ENCODE measurements at places on chromosomes 6 and 20. TPM values are rescaled to one million over a fixed set of nuclear protein-coding genes. Genes with fewer than 3 reads are reported as not detected.

DNA sequence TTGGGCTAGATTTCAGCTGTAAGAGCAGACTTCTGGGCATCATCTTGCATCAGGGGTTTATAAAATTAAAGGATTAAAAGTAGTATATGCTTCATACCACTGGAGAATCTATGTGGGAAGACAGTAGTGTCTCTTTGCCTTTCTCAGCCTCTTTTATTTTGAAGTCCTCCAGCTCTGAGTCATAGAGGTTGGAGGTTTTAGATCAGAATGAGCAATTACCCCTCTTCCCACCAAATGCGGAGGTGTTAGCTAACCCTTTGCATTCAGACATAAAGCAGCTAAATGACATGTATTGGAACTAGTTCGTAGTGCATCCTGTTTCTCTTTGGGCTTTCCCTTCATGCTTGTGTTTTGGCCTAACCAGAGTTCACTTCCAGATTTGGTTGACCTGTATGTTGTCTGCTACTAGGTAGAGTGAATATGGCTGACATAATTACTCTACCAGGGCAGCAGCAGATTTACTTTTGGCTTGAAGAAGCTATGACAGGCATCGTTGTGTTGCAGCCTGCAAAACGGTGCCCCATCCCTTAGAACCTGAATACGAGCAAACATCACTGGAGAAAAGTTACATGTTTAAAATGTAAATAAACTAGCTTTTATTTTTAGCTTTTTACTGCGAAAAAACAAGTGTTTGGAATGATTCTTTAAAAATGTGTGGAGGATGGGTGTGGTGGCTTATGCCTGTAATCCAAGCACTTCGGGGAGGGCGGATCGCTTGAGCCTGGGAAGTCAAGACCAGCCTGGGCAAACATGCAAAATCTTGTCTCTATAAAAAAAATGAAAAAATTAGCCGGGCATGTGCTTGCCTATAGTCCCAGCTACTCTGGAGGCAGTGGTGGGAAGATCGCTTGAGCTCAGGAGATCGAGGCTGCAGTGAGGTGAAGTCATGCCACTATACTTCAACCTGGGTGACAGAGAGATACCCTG lies 82.2 kb downstream of the MYO6 start:
- DNase-seq, result no peak

Gene FAXC
- 1.5 TPM for total RNA-seq

GRCh38 chr20:52994184-52994970 lies 22.2 kb downstream of the TSHZ2 start:
- DNase-seq, result no peak

DNA sequence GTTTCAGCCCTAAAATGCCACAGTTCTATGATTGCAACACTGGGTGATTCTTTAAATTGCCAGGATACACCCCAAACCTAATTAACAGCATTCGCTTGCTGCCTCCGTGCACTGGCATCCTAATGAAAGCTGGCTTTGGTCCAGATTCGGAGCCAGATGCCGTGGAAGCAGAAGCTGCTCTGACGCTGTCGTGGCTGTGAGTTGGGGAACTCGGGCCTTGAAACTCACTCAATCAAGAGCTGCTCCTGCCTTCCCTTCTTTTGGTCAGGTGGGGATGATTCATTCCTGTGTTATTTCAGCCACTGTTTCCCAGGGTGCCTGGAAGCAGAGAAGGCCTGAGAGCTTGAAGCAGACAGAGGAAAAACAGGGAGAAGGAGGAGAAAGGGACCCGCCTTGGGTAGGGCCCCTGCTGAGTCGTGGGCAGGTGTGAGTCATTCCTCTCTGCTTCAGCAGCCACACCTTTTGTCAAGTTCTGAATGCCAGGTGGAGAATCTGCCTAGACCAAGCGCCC lies 36.2 kb upstream of the DSP start:
- DNase-seq, result peak; percentile 77

Gene NKX2-2
- not detected for total RNA-seq

DNA sequence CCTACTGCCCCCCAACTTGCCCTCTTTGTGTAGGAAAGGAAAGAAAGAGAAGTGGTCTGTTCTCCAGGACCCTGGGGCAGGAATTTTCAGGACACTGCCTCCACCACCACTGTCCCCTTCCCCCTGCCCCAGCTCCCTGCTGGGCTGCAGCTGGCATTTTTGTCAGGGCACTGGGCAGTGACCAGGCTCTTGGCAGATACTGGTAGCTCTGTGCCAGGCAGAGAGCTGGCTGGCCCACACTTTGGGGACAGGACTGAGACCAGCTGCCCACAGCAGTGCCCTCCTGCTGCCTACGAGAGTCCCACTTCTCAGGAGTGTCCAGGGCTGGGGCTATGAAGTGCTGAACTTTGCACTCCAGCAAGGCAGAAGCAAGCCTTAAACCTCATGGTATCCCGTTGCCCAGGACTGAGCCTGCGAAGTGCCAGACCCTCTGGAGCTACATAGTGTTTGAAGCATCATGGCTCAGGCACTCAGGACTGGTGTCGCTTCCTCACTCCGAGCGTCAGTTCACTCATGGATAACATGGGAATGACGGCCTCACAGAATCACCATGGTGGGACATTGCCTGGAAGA lies 19.3 kb downstream of the SLC13A3 start:
- no peak for DNase-seq

DNA sequence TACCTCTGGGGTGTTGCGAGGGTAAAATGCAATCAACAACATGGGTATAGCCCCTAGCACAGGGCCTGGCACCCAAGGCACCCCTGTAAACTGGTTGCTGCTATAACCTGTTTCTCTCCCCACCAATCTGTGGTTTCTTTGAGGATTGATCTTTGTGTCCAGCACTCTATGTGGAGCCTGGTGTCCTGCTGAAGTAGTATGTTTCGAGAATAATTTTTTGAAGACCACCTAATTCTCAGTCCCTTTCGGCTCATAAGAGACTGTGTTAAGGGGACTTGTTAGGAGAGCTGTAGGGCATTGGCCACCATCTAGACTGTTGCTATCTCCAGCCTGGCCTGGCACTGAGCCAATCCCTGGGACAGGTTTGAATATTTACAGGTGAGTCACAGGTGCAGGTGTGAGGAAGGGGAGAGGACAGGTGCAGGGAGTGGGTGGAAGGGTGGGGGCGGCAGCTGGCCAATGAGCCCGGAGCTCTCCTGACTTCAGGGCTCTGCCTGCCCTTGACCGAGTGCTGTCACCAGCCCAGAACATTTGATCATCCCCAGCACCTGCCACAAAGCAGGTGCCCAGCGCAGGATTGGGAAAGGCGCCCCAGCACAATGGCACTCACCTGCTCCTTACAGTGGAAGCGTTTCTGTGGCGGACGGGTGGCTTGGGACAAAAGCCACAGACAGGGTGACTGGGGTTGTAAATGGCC lies 8.1 kb upstream of the C20orf144 start:
- peak; percentile 97 for DNase-seq

Gene CST1
- 1.2 TPM for total RNA-seq

DNA sequence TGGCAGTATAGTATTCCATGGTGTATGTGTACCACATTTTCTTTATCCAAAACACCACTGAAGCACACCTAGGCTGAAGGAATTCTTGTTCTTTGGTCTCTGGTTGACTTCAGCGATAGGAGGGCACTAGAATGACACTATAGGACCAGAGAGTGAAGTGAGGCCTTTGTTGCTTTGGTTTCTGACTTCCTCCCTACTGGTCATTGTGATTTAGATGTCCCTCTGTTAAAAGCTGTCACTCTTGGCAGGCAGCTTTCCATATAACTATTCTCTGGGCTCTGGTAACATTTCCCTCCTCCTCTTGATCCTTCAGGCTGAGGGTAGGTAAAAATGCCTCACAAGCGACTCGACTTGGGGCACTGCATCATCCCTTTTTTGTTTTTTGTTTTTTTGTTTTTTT lies 236.3 kb downstream of the MAFB start:
- DNase-seq, result no peak

DNA sequence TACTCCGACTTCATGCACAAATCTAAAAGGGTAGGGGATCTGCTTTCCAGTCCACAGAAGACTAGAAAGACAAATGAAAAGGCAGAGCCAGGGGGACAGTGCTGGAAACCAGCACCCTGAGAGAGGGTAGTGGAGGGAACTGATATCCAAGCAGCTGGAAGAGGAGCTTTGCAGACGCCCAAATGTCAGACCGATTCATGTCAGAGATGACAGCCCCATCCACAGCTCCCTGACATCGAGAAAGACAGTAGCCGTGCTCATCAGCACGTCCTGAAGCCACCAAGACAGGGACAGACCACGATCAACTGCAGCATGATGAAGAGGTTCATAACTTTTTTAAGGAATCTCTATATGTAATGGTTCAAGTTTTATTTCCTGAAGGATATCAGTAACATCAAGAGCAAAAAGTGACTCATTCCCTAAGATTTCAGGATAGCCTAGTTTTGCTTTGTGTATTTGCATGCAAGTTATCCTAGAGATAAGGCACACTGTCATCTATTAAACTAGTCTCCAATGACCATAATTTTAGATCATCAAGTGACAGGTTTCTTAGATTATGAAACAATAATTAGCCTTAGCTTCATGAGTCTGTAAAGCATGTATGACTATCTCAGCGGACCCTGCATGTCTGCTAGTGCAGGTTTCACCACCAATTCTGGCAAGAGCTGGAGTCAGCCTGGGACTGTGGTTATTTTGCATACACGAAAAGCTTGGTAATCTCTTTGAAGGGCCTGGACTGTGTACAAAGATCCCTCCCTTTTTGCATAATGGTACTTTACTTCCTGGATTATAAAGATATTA lies 43.0 kb downstream of the PRDM1 start:
- DNase-seq, result peak; percentile 29

DNA sequence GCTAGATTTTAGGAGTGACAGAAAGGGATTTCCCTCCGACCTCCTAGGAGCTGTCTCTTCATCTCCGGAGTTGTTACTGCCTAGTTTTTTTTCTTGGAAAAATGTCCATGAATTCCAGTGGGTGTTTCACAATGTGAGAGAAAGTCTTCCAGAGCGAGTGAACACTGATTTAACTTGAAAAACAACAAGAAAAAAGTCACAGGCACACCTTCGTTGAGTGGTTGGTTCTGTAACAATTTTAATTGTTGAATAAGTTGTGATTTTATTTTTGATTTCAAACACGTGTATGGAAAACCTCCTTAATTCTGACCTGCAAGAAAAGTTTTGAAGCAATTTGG lies 2.9 kb downstream of the TFAP2C start:
- no peak for DNase-seq

Gene TIAM2
- 12.9 TPM for total RNA-seq

DNA sequence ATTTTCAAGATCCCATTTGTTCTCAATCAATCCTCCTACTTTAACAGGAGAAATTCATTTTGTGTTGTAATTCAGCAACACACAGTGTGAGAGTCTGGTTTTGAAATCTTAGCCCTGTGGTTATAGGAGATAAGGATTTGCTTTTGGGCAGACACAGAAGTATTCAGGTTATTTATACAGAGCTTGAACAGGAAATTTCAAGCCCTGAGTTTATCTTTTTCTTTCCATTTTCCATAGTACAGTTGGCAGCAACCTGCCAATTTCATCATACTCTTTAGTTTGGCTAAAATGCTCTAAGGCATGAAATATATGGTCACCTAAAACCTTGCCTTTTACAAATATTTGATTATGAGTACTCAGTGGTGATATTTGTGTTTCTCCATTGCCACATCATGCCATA lies 41.4 kb downstream of the PKIB start:
- DNase-seq, result no peak

DNA sequence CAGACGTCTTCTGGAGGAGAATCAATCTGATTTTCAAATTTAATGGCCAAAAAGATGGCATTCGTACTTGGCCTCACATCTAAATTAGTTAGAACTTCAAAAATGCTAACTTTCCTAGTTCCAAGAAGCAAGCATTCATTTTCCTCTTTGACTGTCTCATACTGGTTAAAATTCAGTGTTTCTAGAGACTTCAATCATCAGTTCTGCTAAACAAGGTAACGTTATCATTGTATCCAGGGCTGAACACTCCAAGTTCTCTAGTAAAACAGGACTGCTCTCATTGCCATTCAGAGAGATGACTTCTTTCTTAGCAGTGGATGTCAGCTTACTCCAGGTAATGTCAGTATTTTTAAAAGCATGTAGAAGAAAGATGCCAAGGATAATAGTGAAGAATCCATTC lies 34.6 kb upstream of the ENTPD6 start:
- no peak for DNase-seq

Measured in Calu3 (cell line).